GM12892 (cell line): ENCODE measurements at places on chromosomes 4 and X.
A peak's percentile ranks its signal among the peaks of the same experiment; 100 is the strongest.

DNA sequence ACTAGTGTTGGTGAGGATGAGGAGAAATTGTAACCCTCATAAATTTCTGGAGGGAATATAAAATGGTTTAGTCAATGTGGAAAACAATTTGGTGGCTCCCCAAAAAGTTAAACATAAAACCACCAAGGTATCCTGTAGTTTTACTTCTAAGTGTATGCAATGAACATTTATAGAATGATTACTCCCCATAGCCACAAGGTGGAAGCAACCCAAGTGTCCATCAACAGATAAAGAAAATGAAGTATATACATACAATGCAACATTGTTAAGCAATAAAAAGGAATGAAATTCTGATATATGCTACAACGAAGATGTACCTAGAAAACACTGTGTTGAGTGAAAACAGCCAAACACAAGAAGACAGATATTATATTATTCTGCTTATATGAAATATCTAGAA is 569.1 kb upstream of the GRID2 start:
- no peak for DNase-seq

- DNase-seq, result no peak
These were observed 372.2 kb downstream of the TRIML1 start for GRCh38 chr4:188511431-188511830.

DNA sequence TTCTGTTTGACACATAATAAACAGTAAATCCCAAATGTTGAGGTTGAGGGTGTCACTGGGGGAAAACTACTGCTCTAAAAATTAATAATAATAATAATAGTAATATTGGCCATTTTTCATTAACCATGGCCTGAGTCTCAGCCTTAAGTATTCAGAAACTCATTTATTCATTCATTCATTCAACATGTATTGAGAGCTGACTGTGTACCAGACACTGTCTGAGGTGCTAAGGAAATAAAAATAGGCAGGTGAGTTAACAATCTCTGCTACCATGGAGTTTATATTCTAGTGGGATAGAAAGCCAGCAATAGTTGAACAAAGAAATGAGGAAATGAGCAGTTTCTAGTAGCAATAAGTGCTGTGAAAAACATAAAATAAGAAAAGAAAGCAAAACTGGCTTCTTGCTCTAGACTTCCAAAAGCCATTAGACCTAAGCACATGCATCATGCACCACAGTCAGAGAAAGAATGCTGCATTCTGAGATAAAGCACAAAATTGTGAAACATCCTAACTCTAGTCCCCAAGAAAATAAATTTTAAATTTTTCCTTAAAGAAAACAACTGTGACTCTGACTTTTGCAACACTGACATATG is 278.7 kb downstream of the RCHY1 start:
- DNase-seq, result no peak

DNA sequence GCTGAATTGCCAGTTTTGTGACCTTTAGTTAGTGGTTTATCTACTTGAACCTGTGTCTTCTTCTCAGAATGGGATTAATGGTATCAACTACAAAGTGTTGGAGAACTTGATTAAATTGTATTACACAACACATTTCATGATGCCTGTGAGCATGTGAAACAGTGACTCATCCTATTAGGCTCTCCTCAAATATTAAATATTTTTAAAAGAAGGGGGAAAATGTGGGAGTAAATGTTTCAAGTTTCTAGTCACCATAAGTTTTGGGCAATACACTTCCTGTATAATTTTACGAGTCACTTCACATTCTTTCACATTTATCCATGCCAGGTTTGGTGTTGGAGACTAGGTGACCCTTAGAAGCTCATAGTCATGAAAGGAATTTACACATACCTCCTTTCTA is 147.0 kb downstream of the HS3ST1 start:
- DNase-seq, result no peak

GRCh38 chrX:619812-620531 is 10.6 kb upstream of the SHOX start:
- no peak for DNase-seq

DNA sequence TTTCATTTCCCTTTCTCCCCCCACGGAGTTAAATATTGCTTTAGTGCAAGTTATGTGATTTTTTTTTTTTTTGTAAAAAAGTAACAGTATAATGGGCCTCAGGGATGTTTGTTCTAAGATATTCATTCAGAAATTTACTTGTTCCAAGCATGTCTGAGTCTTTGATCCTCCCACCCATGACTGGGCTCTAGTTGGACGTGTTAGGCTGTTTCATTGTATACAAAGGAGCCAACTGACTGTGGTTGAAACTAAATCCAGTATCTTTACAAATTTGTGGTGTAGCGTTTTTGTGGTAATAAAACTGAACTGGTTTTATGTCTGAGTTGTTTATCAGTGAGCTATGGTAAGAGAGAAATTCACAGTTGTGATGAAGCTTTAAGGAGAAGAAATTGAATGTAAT is 74.1 kb downstream of the DOCK11 start:
- no peak for DNase-seq

- DNase-seq, result no peak
These were observed 229.6 kb upstream of the GPR101 start for GRCh38 chrX:137263374-137263773.

GRCh38 chr4:87075876-87076275 is 141.1 kb downstream of the AFF1 start:
- no peak for DNase-seq

- DNase-seq, result no peak
These were observed 58.2 kb upstream of the DKK2 start for GRCh38 chr4:107094332-107094731.

DNA sequence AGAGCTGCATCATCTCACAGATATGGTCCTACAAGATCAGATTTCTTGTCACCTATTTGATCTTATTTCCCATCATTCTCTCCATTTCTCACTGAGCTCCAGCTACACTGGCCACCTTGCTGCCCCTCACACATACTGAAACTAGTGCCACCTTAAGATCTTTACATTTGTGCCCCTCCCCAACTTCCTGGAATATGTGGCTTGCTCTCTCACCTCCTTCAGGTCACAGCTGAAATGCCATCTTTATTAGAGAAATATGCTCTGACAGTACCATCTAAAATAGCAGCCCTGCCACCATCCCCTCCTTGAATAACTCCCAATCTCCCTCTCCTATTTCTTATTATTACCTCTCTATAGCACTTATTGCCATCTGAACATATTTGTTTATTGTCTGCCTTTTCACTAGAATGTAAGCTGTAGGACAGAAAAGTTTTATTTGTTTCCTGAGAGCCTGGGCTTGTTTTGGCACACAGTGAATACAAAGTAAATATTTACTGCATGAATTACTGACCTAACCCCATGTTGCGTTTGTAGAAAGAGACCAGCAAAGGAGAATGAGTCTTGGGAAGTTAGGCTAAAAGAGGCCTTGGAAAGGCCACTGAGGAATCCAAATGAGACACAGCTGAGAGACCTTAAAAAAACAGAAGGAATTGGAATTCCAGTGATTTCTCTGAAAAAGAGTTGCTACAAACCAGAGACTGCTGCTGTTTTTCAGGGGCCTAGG is 22.7 kb downstream of the DYNLT3 start:
- no peak for DNase-seq

DNA sequence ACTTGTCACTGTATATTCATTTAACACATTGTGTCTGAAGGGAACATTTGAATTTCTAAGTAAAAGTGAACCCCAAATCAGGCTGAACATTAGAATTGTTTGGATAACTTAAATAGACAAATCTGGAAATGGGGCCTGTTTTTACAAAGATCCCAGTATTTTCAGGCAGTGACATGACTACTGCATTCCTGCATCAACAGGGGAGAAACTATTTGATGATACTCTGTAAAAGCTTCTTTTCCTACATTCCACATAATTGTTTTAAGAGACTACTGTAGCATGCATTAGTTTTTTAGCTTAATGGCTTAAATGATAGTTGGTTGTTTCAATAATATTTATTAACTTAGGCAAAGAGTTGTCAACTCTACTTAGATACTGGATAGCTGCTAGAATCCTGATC is 127.0 kb downstream of the PDS5A start:
- no peak for DNase-seq

GRCh38 chr4:15003891-15004738 is 1.8 kb downstream of the CPEB2 start:
- peak; percentile 21 for DNase-seq

GRCh38 chr4:69823048-69823447 is 36.9 kb downstream of the SULT1E1 start:
- no peak for DNase-seq

- no peak for DNase-seq
These were observed 59.9 kb downstream of the C4orf51 start for GRCh38 chr4:145739845-145740244.

DNA sequence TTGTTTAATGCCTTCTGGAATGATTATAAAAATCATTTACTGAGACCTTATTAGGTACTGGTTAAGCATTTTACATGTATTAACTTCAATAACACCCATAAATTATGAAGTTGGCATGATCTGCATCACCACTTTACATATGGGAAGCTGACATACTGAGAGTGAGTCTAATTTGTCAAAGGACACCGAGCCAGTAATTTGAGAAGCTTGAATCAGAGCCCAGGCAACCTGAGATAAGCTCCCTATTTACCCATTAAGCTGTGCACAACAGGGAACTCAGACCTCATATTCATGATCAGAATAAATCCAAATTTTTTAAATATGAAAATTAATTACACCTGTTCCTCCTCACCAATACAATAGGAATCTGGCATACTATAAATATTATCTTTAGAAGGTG is 247.9 kb upstream of the EPHA5 start:
- DNase-seq, result no peak

- DNase-seq, result no peak
These were observed 50.6 kb upstream of the EDA start for GRCh38 chrX:69565247-69565815.

DNA sequence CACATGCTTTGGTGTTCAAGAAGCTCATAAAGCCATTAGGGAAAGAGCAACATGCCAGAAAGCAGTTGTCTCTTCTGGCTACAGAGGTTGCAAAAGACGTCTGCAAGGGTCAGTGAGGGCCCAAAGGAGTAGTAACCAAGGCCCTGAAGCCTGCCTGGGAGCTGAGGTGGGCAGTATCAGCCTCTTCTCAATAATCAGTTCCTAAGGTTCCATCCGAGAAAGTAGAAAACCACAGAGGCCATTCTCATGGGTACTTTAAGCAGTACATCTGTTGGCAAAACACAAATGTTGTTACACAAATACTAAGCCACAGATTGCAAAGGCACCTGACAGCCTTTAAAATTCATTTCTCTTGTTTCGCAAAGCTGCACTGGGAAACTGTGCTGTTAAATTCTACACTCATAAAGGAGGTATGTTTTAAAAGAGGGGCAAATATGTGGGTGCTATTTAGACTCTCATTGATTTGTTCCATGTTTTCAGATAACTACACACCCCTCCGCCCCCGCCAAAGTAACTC is 37.7 kb downstream of the MECP2 start:
- DNase-seq, result no peak

DNA sequence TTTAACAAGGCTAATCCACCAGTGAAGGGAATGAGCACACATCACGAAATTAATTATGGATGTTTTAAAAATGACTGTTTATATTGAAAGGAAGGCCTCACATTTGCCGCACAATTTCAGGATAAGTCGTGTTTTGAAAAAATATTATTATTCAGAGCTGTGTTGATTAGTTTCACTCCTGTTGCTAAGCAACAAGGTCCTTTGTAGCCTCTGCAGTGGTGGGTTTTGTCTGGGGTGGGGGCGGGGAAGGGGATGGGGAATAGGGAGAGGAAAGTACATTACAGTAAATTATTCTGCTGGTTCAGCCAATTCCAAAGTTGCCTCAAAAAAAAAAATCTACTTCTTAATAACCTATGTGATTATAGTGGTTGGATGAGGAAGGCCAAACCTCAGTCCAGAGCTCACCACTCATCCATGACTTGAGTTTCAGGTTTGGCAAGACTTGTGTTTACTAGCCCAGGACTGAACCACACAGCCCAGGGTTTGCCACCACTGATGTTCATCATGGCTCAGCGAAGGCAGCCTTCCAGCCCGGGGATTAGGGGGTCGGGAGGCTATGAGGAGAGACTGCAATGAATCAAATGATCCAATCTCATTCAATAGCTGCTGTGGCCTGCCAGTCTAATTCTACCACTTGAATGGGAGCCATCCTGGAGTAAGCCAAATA is 162.5 kb upstream of the ATP6AP2 start:
- no peak for DNase-seq

DNA sequence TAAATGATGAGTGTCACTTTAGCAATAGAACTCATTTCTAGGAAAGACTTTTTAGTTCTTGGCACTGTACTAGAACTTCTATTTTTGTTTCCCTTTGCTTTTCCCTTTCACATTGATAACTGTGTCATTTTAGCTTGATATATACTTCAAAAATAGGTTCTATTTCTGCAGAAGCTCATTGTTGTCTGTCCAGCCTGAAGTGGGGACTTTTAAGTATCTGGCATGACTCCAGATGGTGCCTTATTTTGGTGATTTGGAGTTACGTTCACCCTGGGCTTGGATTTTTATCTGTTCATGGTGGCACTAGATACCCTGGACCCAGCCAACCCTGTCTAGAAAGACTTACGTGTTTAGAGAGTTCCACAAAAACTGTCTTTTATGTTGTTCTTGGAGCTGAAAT is 3.4 kb downstream of the ABHD18 start:
- DNase-seq, result no peak

GRCh38 chr4:105422207-105422920 is 51.5 kb downstream of the PPA2 start:
- no peak for DNase-seq

DNA sequence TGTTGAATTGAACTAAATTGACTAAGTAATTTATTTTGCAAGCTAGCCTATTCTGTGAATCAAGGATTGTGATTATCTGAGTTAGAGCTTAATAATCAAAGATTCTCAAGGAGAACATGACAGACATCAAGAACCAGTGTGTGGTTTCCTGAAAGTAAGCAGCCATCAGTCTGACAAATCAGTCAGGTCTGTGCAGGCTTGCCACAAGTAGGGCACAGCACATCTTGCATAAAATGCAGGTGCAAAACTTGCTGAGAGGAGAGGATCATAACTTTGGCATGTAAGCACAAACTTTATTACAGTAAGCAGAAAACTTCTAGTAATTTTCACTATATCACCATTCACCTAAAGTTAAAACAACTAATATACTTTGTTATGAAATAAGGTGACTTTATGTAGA is 22.5 kb downstream of the FAM241A start:
- DNase-seq, result no peak

GRCh38 chr4:26780539-26780938 is 80.1 kb upstream of the STIM2 start:
- no peak for DNase-seq

- DNase-seq, result no peak
These were observed 56.0 kb downstream of the ZFYVE28 start for GRCh38 chr4:2362266-2363055.

- DNase-seq, result no peak
These were observed 85.3 kb downstream of the LNX1 start for GRCh38 chr4:53505947-53506346.

DNA sequence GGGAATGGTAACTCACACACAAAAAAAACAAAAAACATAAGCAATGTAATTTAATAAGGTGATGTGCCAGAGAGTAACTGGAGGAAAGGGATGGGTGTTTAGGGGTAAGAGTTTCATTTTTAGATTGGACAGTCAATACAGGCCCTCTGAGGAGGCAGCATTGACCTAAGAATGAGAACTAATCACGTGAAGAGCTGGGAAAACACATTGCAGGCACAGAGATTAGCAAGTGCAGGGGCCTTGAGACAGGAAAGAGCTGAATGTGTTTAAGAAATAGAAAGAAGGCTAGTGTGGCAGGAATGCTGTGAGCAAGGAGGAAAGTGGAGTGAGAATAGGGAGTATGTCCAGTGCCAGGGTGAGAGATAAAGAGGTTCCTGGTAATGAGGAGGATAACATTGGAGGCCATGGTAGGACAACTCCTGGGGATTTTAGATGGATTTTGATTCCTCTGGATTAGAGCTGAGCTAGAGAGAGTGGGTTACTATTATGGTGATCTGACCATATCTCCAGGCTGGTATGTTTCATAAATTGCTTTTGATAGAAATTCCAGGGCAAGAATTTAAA is 17.6 kb downstream of the PDLIM5 start:
- no peak for DNase-seq
